ENCODE measurements at places on chromosomes 7 and 10. TPM values are rescaled to one million over a fixed set of nuclear protein-coding genes. Genes with fewer than 3 reads are reported as not detected.

The ZNF727 gene
- not detected for total RNA-seq

The LAMTOR4 gene
- 131 TPM for total RNA-seq

The CTAGE15 gene
- not detected for total RNA-seq

The CDH23 gene
- total RNA-seq, result under 0.01 TPM

The BAIAP2L1 gene
- total RNA-seq, result 2.2 TPM

The CBX3 gene
- total RNA-seq, result 85.0 TPM

The EDRF1 gene
- total RNA-seq, result 28.1 TPM

The LDB3 gene
- total RNA-seq, result 0.28 TPM

GRCh38 chr10:127354255-127354654 is 157.9 kb upstream of the INSYN2A start:
- DNase-seq, result no peak

DNA sequence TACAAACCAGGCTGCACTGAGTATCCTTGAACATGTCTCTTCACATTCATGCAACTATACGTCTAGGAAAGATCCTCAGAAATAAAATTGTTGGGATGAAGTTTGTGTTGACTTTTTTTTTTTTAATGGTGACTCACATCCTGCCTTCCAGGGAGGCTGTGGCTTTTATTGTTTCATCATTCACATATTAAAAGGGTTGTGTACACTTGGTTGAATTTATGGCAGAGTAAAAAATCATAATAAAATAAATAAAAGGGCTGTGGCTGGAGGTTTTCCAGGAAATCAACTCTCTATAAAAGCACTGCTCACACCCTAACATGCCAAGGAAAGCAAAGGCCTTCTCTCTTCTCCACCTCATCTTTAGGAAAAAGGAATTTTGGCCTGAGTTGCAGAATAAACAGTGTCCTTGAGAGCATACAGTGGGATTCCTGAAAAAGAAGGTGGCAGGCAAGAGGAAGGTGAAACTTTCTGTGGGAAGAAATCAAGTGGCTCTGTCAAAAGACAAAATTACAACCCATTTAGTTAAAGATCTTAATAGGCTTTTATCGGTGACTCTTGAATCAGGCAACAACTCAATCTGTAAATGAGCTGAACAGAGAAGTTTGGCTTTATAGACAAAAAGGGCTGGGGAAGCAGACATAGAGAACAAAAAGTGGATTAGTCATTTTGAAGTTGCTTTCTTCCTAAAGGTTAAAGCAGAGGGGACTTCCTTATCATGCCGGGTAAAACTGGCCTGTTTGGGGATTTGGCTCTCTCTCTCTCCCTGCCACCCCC is 41.6 kb upstream of the FHIP2A start:
- peak; percentile 92 for DNase-seq

GRCh38 chr7:44445986-44446671 is 44.3 kb downstream of the NUDCD3 start:
- DNase-seq, result no peak

- peak; percentile 93 for DNase-seq
These were observed 2.5 kb upstream of the LFNG start for GRCh38 chr7:2517026-2517425.

GRCh38 chr10:102540023-102540422 is 36.3 kb downstream of the SUFU start:
- peak; percentile 30 for DNase-seq

GRCh38 chr10:89710753-89711152 is 9.4 kb downstream of the KIF20B start:
- DNase-seq, result peak; percentile 54

DNA sequence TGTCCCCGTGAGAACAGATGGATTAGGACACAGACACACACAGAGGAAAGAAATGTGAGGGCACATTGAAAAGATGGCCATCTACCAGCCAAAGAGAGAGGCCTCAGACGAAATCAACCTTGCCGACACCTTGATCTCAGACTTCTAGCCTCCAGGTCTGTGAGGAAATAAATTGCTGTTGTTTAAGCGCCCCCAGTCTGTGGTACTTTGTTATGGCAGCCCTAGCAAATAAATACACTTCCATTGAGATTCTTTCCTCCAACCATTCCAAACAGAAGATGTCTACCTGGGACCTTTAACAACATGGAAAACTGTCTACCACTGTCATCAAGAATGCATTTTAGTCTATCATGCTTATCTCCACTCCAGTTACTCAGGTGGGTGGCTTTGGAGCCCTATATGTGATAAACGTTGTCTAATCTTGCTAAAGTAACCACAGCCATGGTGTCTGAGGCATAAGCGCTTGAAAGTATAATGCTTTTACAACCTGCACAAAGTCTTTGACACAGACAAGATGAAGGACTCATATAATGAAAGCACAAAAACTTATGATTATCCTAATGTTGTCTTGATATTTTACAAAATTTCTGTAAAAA is 244.3 kb downstream of the MTERF1 start:
- no peak for DNase-seq

DNA sequence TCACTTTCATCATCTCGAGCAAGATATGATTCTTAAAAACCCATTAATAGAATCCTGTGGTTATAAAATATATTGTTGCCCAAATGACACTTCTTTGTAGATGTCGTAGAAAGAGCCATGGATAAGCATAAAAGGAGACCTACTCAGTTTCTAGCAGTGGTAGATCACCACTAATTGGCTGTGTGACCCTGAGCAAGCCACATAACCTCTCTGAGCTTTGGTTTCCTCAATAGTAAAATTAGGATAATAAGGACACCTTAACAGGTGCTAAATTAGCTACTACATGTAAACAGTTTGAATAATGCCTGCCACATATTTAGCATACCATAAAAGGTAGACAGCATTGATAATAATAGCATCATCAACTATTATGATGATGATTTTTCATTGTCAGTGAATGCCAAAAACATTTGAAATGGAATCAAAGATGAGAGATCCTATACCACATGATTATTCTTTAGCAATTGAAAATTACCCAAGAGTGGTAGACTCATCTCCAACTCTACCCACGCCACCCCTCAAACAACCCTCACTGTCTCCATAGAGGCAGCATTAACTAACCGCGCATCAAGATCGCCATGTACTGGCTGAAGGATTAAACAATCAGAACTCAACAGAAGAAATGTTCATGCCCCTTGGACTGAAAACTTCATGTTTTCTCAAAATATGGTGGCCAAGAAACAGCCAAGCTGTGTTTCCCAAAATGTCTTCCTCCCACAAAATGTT is 45.8 kb downstream of the CHST15 start:
- no peak for DNase-seq

- no peak for DNase-seq
These were observed 45.2 kb downstream of the GPR141 start for GRCh38 chr7:37728747-37729146.

DNA sequence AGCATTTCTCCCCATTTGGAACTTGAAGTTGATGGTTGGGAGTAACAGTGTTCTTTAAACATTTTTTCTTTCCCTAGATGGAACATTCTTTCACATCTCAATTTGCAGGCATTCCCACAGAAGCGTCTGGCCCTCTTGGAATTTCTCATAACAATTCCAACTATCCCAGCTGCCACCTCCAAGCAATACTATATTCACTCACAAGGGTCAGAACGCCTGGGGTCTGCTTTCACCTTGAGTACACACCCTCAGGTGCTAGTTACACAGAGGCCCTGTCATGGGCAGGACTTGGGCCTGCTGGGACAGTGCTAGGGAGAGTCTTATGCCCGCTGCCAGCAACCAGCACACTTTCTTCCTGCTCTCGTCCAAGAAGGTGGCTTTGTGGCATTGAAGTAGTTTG is 136.5 kb downstream of the JCAD start:
- DNase-seq, result no peak

DNA sequence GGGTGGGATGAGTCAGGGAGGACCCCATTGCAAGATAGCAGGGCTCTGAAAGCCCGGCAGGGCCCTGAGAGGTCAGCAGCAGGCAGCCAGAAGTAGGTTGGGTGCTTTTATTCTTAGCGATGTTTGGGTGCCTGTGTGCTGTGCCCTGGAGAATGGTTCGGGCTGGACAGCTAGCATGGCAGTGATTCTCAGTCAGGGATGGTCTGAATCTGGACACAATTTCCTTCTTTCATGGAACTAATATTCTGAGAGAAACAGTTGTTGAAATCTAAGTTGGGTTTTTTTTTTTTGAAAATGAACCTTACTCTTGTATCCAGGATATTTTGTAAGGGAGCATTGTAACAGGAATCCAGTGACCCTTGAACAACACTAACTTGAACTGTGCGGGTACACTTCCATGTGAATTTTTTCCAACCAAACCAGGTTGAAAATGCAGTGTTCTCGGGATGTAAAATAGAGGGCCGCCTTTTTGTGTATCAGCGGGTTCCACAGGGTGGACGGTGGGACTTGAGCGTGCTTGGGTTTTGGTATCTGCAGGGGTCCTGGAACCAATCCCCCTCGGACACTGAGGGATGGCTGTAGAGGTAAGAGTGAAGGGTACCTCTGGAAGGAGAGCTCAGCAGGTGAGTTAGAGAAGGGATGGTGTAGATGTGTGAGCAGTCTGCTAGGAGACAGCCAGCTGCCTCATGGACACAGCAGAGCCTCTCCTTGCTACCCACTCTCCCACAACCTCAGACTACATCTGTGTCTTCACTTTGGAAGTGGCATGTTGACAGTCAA is 12.5 kb downstream of the CCNY start:
- DNase-seq, result no peak

DNA sequence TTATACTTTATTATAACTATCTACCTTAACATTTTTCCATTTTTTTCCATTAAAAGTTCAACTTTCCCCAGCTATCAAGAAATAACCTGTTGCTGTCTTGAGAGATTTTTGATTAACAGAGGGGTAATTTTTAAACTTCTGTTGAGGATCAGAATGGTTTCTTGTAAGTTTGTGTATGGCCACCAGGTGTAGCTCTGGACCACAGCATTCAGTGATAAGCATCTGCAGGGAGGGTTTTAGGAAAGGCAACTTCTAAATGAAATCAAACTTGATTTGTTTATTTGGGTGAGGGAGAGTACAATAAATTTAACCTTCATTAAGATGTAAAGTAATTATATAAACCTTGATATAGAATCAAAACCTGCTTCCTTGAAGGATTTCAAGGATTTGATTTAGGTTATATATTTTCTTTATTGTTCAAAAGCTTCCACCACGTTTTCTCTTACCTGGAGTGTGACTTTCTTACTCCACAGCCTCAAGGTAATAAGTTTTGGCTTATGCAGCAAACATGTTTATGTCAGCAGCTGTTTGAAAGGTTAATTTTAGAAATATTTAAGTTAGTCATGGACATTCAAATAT is 153.3 kb downstream of the STK31 start:
- peak; percentile 17 for DNase-seq

DNA sequence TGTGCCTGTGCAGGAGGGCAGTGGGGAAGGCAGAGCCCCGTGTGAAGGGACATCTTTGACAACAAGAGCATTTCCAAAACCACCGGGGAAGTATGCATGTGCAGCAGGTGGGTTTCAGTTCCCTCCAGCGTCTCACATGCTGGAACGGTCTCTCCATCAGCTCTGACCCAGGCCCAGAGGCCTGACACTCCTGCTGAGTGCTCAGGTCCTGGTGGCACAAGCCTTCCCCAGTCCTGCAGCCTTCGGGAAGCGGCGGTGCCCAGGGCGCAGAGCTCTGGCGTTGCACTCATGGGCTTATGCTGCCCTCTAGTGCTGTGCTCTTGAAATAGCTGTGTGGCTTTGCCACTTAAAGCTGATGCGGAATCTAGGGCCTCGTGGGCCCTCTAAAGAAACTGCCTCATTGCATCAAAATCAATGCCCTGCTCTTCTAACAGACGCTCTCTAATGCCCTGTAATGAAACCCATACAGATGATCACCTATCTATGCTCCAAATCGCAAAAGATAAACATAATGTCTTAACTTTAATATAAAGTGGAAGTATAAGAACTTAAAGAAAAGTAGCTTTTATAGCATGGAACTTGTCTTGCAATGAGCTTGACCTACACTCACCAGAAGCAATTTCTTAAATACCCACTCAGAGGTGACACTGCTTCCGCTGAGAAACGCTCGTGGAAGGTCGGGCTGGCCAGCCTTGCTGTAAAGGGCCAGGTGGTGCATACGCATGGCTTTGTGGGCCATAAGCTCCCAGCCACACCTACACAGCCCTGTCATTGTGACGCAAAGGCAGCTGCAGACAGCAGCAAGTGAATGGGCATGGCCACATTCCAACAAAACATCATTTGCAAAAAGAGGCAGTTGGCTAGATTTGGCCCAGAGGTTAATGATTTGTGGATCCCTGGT is 38.6 kb downstream of the CLRN3 start:
- DNase-seq, result peak; percentile 47

DNA sequence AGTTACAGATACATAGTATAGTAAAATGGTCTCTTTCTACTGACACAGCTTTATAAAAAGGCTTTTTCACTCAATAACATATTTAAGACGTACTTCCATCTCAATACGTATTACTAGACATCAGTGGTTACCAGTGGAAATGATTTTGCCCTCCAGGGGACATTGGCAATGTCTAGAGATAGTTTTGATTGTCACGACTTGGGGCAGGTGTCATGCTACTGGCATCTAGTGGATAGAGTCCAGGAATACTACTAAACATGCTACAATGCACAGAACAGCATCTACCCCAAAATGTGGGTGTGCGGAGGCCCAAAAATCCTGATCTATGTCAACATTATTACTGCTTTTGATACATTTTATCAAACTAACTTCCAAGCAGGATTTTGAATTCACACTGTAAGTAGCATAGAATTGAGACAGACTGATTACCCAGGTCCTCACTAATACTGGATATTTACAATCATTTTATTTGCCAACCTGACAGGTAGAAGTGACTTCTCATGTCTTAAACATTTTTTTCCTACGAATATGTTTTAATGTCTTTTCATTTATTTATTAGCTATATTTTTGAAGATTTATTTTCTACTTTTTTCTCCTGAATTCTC is 53.8 kb downstream of the HGF start:
- peak; percentile 53 for DNase-seq

DNA sequence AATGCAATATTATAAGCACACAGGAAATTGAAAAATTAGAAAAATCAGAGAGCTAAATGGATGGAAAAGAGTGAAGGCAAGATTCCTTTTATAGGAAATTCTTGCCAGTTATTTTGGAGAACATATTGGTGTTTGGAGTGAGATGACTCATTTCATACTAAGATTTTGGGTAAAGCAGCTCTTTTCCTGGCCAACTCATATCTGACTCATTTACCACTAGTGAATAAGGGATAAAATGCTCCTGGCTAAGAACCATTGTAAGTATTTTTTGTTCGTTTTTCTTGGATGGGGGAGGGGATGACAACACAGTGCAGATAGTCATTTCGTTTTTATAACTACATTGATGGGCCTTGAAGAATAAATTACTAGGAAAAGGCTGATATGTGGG is 139.3 kb downstream of the TWIST1 start:
- DNase-seq, result peak; percentile 95

Measured in IMR-90 (cell line).